ENCODE measurements at places on chromosomes 7 and 10. TPM values are rescaled to one million over a fixed set of nuclear protein-coding genes. Genes with fewer than 3 reads are reported as not detected.

DNA sequence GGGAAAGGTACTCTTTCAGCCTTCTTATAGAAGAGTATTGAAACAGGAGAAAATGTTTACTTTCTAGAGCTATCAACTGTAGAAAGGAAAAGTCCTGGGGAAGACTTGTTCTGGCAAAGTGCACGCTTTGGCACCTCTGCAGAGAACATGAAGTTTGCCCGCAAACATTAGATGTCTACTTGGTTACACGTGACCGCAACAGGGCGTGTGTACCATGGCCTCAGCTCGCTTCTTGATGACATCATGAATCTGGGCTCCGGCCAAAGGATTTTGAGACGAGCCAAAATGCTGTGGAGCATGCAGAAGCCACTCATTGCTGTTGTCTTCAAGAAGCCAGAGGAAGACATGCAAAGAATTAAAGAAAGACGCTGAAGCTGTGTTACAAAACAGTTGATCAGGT lies 8.6 kb upstream of the TAS2R60 start:
- ATAC-seq = no peak

- no peak for ATAC-seq
Measured at GRCh38 chr7:129906700-129907099, 46.1 kb downstream of the UBE2H start.

DNA sequence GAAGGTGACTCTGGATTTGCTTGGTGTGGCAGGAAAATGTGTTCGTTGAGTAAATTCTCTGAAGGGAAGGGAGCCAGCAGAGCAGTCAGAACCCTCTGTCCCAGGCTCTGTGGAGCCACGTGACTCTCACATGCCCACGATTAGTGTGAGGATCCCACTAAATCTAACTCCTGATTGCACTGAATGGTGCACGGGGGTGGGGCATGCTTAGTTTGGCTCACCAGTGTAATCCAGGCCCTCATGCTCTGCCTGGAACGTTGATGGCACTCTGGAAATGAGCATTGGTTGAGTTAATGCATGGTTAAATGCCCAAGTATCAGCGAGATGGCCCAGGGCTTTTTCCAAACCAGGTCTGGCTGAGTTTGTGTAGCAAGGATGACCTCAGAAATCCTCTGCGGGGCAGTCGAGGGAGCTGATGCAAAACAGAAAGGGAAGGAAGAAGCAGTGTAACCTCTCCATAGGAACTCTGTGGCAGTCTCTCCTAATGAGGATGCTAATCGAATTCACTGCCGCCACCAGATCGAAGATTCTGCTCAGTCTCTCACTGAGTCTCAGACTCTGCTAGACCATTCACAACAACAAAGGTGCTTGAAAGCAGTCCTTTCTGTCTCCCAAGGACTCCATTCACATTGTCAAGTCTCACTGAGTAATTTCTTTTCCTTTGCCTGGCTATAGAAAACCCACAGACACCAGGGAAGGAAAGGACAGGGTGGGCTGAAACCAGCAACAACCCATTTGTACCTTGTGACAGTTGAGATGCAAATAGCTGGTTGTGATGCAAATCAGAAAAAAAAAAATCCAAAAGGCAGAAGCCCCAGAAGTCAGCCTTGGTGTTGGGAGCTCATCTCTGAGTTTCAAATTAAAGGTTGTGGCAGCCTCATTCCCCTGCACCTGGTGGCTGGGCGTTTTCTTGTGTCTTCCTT lies 98.1 kb downstream of the C10orf105 start:
- peak; percentile 71 for ATAC-seq

GRCh38 chr10:117609095-117609795 lies 66.7 kb downstream of the EMX2 start:
- no peak for ATAC-seq

- peak; percentile 81 for ATAC-seq
Measured at GRCh38 chr10:88565072-88565471, 18.0 kb downstream of the RNLS start.

DNA sequence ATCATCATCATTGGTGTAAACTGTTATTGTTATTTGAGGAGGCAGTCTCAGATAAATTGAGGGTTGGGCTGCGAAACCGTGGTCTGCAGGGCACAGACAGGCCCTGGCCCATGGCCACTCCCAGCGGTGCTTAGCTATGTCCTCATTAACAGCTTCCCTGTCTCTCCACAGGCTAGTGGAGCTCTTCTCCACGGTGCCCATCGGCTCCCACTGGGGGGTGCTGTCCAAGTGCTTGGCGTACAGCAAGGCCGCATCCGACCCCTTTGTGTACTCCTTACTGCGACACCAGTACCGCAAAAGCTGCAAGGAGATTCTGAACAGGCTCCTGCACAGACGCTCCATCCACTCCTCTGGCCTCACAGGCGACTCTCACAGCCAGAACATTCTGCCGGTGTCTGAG lies 21.6 kb downstream of the GPR26 start:
- ATAC-seq = no peak

GRCh38 chr7:100573691-100574361 lies at the start of gene SAP25:
Gene SAP25, minus strand, starts transcription at chr7:100573900. Its CDS starts 158 bp downstream, at chr7:100573742.
- no peak for ATAC-seq

DNA sequence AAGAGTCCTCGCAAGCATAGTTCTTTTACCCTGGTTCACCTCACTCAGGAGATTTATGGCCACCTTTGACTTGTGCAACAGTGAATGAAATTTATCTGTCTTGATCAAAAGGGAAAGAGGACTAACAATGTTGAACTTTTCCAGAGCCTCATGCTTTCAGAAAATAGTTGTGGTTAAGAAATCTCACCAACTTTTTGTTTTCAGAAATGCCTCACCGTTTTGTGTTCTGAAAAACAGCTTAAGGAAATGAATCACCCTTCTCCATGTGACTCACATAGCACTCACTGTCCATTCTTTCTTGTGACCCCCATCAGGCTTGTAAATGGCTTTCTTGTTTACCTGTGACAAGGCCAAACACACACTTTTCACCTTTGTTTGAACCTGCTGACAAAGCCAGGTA lies 148.6 kb upstream of the FAM3C start:
- ATAC-seq = peak; percentile 87

GRCh38 chr7:10239695-10240345 lies 733.9 kb upstream of the PHF14 start:
- ATAC-seq = no peak

GRCh38 chr10:16843252-16843870 lies 26.1 kb upstream of the RSU1 start:
- ATAC-seq = peak; percentile 84

- ATAC-seq = no peak
Measured at GRCh38 chr7:131562941-131563340, 6.5 kb upstream of the PODXL start.

DNA sequence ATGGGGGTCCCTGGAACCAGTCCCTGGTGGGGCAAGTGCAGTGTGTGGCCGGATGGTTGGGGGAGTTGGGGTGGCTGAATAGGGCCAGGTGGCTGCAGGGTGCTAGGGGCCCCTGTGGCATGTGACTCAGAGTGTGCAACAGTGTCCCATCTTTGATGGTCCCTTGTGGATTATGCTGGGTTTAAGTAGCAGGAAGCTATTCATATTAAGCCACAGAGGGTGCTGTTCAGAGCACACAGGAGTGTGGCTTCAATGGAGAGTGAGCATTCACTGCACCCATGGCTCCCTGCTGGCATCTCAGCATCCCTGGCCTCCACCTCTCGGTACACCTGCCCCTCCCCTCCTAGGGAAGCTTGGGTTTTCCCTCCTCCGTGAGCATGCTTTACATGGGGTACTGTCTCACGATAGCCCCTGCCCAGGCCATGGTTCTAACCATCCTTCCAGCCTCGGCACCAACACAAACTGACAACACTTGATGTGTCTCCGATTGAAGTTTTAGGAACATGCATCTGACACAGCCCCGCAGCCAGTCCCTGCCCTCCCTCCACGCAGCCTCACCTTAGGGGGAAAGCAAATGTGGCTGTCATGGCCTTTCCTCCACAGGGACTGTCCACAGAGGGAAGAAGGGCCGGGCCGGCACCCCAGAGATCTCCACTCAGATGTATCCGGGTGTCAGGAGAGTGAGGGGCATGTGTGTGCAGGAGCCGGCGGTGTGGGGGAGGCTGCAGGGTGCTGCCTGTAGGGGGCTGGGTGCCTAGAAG lies 30.4 kb upstream of the PPIF start:
- peak; percentile 7 for ATAC-seq

GRCh38 chr7:50685135-50686065 lies 97.3 kb downstream of the GRB10 start:
- ATAC-seq = no peak

DNA sequence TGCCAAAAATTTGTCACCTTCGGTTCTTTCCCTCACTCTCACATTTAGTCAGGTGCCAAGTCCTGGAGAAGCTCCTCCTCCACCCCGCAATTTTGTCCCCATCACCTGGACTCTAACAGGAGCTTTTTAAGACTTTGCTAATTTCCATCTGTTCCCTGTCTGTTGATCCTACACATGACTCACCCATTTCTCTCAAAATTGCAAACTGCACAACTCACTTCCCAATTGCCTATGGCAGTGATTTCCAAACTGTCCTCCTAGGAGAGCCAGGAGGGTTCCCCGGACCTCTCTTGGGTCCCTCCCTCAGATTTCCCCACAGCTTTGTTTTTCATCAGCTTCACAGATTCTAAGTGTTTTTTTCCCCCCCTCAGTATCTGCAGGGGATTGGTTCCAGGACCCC lies 120.3 kb downstream of the WNT2 start:
- ATAC-seq = no peak

GRCh38 chr7:112779667-112780066 lies 10.5 kb downstream of the TMEM168 start:
- no peak for ATAC-seq

DNA sequence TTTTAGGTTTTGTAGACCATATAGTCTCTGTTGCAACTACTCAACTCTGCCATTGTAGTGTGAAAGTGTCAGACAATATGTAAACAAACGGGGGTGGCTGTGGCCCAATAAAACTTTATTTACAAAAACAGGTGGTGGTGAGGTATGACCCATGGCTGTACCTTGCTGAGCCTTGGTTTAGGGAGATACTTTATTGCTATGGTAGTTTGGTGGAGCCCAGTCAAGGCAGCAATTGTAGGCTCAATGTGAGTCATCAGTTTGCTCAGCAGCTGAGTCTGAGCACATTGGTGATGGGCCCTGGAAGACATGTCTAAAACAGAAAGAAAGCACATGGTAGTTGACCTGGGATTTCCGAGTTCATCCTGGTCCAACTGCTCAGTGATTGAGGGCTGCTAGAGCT lies 242.5 kb downstream of the REEP3 start:
- peak; percentile 29 for ATAC-seq

- no peak for ATAC-seq
Measured at GRCh38 chr7:21013765-21014539, 227.3 kb upstream of the SP8 start.

DNA sequence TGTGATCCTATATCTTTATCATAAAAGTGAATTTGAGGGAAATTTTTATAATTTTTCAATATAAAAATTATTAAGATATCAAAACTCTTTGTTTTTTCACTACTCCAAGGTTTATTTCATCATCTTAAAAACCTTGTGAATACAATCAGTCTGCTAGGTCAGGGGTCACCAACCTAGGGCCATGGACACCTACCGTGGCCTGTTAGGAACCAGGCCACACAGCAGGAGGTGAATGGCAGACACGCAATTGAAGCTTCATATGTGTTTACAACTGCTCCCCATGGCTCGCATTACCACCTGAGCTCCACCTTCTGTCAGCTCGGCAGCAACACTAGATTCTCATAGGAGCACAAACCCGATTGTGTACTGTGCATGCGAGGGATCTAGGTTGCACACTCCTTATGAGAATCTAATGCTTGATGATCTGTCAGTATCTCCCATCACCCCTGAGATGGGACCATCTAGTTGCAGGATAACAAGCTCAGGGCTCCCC lies 271.2 kb upstream of the C7orf33 start:
- no peak for ATAC-seq

DNA sequence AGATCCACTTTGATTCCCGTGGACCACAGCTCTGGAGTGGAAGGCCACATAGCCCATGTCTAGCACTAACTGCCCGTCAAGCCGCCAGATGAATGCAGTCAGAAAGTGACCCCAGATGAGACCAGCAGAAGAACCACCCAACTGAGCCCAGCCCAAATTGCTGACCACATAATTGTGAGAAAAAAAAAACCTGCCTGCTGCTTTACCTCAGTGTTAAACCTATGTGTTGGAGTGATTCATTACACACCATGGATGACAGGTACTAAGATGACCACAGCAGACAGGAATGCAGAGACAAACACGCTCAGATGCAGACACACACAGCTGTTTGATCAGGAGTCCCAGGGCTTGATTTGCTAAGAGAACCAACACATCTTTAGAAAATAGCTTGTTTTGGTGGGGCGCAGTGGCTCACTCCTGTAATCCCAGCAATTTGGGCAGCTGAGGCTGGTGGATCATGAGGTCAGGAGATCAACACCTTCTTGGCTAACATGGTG lies 168.1 kb upstream of the PPP2R2D start:
- no peak for ATAC-seq

DNA sequence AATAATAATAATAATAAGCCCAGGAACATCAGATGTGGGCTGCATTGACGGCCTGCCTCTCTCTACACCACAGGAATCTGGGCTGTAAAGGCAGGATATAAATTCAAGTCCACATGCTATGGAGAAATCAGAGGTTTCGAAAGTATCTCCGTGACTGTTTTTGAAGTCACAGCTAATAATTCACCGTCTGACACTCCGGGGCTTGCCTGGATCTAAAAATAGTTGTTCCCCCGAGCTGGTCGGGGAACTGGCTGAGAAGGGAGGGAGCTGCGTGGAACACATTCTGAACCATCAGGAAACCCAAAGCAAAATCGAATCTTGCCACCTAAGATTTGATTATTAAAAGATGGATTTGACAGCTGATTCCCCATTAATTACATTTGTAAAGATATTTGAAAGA lies 35.4 kb downstream of the KLF6 start:
- peak; percentile 87 for ATAC-seq

- ATAC-seq = no peak
Measured at GRCh38 chr10:102648269-102648888, 4.1 kb downstream of the TRIM8 start.

DNA sequence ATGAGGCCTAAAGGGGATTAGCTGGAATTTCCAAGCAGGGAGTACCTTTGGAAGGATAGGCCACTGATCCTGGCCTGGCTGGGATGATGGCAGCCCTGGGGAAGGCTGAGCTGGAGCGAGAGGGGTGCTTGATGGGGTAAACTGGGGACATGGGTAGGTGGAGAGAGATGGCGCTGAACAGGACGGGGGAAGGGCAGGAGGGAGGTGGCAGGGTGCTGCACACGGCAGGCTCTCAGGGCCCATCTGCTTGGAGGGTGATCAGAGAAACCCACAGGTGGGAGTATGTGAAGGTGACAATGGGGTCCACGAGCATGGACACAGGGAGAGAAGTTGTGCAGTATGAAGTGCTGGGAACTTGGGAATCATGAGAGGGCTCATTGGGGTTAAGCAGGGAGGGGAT lies 10.3 kb downstream of the MAT1A start:
- no peak for ATAC-seq

- ATAC-seq = no peak
Measured at GRCh38 chr10:64586934-64587503, 1065.8 kb downstream of the REEP3 start.

Gene BBS9
- total RNA-seq = 10.6 TPM

Gene P4HA1
- total RNA-seq = 136 TPM

Gene WIPF3
- total RNA-seq = 0.34 TPM

Gene ANK3
- total RNA-seq = 74.8 TPM

Gene SLC13A1
- not detected for total RNA-seq

Gene CALHM1
- total RNA-seq = 0.05 TPM

Gene OTUD1
- total RNA-seq = 2.8 TPM

Gene PDE6C
- total RNA-seq = 0.35 TPM

Gene TAS2R41
- total RNA-seq = 0.89 TPM

Gene SPAM1
- total RNA-seq = not detected

Gene ST8SIA6
- 5.4 TPM for total RNA-seq

All from motor neuron (in vitro differentiated cells).